Stimulated activated naive CD8-positive, alpha-beta T cell treated with anti-CD3 and anti-CD28 coated beads, Interleukin-15, Interleukin-2, amounts not matched to agents 100 U/mL and 50 U/mL, for 24 hours (primary cell): ENCODE measurements at places on chromosomes 16 and 17.

DNA sequence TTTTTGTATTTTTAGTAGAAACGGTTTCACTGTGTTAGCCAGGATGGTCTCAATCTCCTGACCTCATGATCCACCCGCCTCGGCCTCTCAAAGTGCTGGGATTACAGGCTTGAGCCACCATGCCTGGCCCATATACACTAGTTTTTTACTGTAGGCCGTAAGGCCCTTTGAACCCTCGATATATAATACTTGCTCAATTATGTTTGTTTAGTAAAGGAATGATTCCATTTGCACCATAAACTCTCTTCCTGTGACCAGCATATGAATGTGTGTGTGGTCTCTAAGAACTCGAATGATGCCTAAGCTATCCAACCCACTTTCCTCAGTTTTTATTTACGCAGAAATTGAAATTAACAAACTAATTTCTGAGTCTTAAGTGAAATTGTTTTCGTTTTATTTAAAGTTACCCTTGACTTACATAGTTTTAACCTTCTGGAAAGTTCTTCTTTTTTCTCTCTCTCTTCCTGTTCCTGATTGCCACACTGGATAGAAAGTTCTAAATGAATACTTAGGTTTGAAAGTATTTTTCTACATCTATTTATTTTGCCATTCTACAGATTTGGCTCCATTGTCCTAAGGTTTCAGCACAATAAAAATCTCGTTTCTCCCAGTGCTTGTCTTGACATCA is 37.9 kb downstream of the PIGL start:
- no peak for DNase-seq

GRCh38 chr17:33218698-33219601 is 74.1 kb downstream of the ASIC2 start:
- no peak for DNase-seq

DNA sequence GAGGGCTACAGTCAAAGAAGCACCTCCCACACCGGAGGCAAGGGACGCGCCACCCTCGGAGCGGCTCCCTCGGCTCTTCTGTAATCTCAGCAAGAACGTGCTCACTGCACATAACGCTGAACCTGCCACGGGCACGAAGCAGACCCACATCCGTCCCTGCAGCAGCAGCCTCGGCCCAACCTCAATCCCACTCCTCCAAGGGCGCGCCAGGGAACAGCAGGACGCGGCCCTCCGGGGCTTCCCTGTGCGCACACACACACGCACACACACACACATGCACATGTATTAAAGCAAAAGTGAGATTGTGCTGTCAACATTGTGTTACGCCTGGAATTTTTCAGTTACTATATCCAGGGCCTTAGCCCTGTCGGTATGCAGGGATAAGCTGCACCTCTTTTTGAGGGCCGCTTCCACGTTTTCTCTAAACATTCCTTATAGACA is 54.0 kb downstream of the TBC1D16 start:
- DNase-seq: no peak

DNA sequence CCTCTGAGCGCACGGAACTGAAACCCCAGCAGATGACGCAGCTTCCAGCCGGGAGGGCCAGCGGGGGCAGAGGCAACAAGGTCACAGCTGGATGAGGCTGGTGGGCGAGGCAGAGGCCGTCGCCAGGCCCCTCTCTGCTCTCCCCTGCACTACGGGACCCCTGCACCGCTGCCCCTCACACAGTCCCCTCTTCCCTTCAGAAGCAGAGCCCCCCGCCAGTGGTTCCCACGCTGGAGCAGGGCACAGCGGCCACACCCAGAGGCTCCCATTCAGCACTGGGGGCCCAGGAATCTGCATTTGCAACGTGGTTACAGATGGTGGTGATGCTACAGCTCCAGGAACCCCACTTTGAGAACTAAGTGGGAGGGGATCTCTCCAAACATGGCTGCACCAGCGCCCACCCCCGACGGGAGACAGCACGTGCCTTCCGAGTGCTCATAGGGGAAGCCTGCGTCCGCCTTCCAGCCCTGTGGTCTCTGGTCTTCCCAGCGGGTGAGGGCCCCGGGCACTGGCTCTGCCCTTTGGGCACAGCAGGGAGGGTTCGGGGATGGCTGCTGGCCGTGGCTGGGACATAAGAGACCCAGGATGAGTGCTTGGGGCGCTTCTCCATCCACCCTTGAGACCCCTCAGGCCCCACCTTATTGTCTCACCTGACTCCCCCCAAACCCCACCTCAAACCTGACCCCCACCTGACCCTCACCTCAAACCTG is 4.7 kb upstream of the RAB40B start:
- DNase-seq: no peak
